ENCODE measurements at places on chromosomes 11 and 22.

GRCh38 chr11:11381471-11382105 lies 28.5 kb upstream of the CSNK2A3 start:
- H3K27ac ChIP-seq: no peak overlapping the region
- H3K4me3 ChIP-seq: no peak overlapping the region
- H3K4me1 ChIP-seq: no peaks in the 10 kb centered on the region

- no peaks in the 10 kb centered on the region for H3K27me3 ChIP-seq
- DNase-seq: peak; percentile 78
- H3K4me3 ChIP-seq: no peak overlapping the region
- H3K4me1 ChIP-seq: no peaks in the 10 kb centered on the region
- H3K36me3 ChIP-seq: no peaks in the 10 kb centered on the region
Measured at GRCh38 chr11:29173660-29174062, 843.2 kb downstream of the KCNA4 start.

- no peaks in the 10 kb centered on the region for H3K27me3 ChIP-seq
- peak; percentile 71 for DNase-seq
- no peaks in the 10 kb centered on the region for H3K36me3 ChIP-seq
Measured at GRCh38 chr22:40898850-40899357, 37.0 kb upstream of the DNAJB7 start.

- H3K27me3 ChIP-seq: no peaks in the 10 kb centered on the region
- H3K4me3 ChIP-seq: no peak overlapping the region
- H3K4me1 ChIP-seq: no peaks in the 10 kb centered on the region
Measured at GRCh38 chr11:63179432-63180041, 35.5 kb upstream of the SLC22A24 start.

- no peak overlapping the region for H3K4me3 ChIP-seq
- H3K27me3 ChIP-seq: no peaks in the 10 kb centered on the region
- DNase-seq: no peak
- peaks cover 11% of the 10 kb centered on the region for H3K4me1 ChIP-seq
Measured at GRCh38 chr22:23774114-23774921, 1.7 kb downstream of the MMP11 start.

- no peak overlapping the region for H3K4me3 ChIP-seq
- no peak overlapping the region for H3K27ac ChIP-seq
- H3K36me3 ChIP-seq: no peaks in the 10 kb centered on the region
- DNase-seq: no peak
Measured at GRCh38 chr22:39655831-39656230, 85.3 kb downstream of the CACNA1I start.

GRCh38 chr11:86256608-86257007 lies 12.1 kb downstream of the EED start:
- peaks cover 5% of the 10 kb centered on the region for H3K36me3 ChIP-seq
- no peak overlapping the region for H3K4me3 ChIP-seq
- no peaks in the 10 kb centered on the region for H3K4me1 ChIP-seq
- no peak overlapping the region for H3K27ac ChIP-seq
- no peaks in the 10 kb centered on the region for H3K27me3 ChIP-seq

DNA sequence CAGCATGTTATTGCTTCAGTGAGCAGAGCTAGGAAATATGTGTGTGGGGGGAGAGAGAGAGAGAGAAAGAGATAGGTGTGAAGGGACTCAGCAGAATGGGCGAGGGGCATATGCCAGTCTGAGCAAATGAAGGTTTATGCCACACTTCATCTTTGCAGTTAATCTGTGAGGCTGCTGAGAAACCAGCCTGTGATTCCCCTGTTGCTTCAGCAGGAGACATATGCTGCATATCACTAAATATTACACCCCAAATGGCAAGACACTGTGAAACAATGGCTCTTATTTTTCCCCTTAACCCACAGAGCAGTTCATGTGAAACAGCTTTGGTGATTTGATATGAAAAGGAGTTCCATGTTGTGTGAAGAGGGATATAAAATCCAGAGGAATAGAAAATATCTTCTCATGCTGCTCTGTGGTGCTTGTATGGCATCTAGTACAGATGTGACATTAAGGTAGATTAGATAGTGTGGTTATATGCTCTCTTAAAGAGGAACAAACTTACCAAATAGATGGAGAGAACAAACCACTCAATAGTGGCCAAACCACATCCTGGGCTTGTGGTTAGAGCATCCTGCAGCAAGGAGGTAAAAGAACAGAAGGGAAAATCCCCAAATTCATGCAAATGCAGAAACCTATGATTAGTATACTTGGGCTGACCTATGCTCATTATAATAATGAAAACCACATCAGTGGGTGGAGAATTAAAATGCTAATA lies 864.2 kb downstream of the FAM181B start:
- no peak overlapping the region for H3K4me3 ChIP-seq
- H3K27ac ChIP-seq: no peak overlapping the region
- H3K27me3 ChIP-seq: no peaks in the 10 kb centered on the region

DNA sequence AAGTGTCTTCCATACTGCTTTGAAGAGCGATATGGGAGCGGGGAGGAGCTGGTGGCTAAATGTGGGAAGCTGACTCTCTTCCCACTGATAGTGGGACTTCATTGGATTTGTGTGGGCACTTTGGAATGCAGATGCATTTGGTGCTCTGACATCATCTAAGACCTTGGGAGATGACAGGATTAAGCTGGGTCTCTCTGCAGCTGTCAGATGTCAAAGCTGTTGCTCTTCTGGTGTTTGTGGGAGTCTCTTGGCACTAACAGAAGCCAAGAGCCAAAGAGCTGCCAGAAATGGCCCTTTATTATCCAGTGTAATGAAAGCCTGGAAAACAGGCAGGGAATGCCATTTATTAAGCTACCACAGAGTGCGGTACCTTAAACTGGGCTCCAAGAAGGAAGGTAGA lies 20.6 kb downstream of the GRAMD1B start:
- no peaks in the 10 kb centered on the region for H3K36me3 ChIP-seq
- H3K27me3 ChIP-seq: no peaks in the 10 kb centered on the region
- no peaks in the 10 kb centered on the region for H3K4me1 ChIP-seq
- no peak overlapping the region for H3K4me3 ChIP-seq
- peak; percentile 87 for DNase-seq
- no peak overlapping the region for H3K27ac ChIP-seq

DNA sequence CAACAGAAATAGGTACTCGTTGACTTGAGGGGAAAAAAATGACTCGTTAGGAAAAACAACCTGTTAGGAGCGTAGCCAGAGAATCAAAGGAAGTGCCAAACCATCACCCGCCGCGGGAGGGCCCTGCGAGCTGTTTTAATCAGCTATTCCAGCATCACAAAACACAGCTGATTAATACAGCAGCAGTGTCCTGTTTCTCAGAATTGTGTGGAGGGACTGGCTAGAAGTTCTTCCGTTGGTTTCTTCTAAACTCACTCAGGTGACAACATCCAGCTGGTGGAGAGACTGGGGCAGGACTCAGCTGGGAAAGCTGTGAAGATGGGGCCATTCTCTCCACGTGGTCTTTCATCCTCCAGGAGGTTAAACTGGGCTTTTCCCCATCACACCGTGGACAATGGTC lies 28.0 kb downstream of the HSPA8 start:
- peaks cover 11% of the 10 kb centered on the region for H3K4me1 ChIP-seq
- H3K4me3 ChIP-seq: no peak overlapping the region
- H3K36me3 ChIP-seq: no peaks in the 10 kb centered on the region
- H3K27me3 ChIP-seq: no peaks in the 10 kb centered on the region

- H3K4me1 ChIP-seq: peaks cover 6% of the 10 kb centered on the region
- H3K27ac ChIP-seq: no peak overlapping the region
- H3K27me3 ChIP-seq: no peaks in the 10 kb centered on the region
- DNase-seq: no peak
Measured at GRCh38 chr11:130778705-130779104, 137.6 kb downstream of the SNX19 start.

DNA sequence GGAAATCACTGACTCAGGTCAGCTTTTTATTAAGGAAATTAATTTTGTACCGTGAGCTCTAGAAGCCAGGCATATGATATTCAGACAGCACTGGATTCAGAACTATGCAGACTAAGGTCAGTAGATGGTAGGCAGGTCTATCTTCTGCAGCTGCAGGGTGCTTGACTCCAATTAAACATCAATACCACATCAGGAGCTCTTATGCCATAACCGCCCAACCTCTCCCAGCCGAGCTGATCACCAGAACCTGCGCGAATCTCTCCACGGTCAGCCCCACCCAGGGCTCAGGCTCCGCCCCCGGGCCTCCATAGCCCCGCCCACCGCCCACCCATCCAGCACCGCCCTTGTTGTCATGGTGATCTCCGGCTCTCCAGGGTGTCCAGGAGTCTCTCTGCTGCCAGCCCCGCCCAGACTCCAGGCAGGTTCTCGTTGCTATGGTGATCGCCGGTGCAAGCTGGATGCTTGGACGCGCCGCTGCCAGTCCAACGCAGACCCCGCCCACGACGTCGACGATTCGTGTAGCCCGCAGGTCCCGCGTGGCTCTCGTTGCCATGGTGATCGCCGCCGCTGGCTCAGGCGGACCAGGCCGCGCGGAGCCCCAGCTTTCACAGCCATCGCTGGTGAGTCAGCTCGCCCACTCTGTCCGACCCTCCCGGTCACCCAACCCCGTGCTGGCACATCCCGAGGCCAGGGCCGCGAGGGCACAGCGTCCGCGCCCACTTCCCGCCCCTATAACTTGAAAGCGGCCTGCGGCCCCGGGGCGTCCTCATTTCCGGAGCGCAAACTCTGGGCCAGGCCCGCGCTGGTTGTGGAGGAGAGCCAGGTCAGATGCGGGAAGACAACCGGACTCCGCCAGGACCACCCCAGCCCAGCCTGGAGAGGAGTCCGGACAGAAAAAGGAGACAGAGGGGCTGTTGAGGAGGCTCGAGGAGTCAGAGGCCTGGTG lies at the start of gene RAB36:
Gene RAB36 (plus strand): TSS at position 546 of the 946 bp plus-strand sequence. CDS start 1,140 bp downstream, outside the sequence.
- no peaks in the 10 kb centered on the region for H3K36me3 ChIP-seq
- peak within 1 kb of the TSS; percentile 22 for H3K4me3 ChIP-seq
- peak; percentile 99 for DNase-seq
- peaks cover 3% of the 10 kb centered on the region for H3K4me1 ChIP-seq
- H3K27ac ChIP-seq: no peak within 1 kb of the TSS

DNA sequence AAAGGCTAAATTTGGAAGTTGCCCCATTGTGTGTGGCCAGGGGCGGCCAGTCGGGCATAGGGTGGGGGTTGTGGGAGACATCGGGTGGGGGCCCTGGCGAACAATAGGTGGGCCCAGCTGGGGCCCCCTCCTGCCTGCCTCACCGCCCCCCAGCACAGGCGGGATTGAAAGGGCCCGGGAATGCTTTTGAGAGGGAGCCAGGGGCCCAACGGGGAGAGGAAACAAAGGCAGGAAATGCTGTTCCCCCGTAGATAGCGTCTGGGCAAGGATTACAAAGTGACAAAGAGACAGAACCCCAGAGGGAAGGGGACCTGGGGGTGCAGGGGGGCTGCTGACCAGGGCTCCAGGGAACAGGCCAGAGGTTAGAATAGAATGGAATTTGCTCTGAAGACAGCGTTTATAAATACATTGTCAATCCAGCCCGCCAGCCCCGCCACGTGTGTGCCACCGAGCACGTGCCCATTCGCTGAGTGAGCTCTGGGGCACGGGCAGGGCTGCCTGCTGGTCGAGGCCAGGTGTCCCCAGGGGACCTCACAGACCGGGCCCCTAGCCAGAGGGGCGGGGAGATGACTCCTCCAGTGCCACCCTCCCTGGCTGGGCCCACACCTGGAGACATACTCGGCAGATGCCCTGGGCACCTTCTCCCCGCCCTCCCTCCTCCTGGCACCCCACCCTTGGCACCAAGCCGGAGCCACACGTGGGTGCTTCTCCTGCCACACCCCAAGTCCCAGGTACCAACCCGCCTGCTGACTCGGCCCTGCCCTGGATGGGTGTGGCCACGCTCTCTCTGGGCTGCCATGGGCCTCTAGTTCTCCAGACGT lies 9.7 kb downstream of the PDGFB start:
- no peak overlapping the region for H3K4me3 ChIP-seq
- peaks cover 66% of the 10 kb centered on the region for H3K4me1 ChIP-seq
- no peaks in the 10 kb centered on the region for H3K27me3 ChIP-seq
- H3K27ac ChIP-seq: peak overlapping the region; percentile 88
- DNase-seq: no peak

DNA sequence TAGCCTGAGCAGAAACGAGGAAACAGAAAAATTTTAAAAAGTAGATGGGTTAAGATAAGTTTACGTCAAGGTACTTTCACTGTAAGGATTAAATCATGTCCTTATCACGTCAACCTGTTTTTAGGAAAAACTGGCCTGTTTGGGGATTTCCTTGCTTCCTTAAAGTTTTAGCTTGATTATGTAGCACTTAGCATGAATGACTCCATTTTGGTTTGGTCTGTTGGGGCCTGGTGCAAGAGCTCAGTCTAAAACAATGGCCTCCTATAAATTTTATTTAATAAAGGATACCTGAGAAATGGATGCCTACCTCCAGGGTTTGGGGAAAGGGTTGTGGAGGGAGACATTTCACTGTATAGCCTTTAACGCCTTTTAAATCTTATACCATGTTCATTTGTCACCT lies 33.2 kb upstream of the CSTF3 start:
- no peaks in the 10 kb centered on the region for H3K4me1 ChIP-seq
- no peak for DNase-seq
- no peak overlapping the region for H3K4me3 ChIP-seq
- no peak overlapping the region for H3K27ac ChIP-seq
- H3K27me3 ChIP-seq: no peaks in the 10 kb centered on the region

GRCh38 chr11:15185021-15185420 lies 70.3 kb downstream of the INSC start:
- H3K36me3 ChIP-seq: no peaks in the 10 kb centered on the region
- no peaks in the 10 kb centered on the region for H3K27me3 ChIP-seq
- no peak for DNase-seq
- no peak overlapping the region for H3K4me3 ChIP-seq

DNA sequence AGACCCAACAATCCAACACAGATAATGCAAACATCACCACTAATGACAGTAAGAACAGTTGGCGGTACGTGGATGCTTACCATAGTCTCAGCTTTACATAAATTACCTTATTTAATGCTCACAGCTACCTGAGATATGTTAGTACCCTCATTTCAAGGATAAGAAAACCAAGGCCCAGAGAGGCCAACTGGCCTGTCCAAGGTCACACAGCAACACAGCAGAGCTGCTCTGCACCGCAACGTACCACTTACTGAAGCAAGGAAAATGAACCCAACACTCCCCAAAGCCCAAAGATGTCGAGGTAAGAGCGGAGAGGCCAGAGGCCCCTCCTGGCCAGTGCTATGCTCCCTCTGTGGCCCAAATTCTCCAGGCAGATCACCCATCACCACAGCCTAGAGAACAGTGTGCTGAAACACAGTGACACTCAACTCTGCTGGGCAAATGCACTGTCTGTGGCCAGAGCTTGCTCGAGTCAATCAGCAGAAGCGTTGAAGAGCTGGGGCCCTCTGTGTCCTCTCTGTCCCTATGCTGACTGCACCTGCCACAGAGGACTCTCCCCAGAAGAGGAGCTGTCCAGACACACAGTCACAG lies 14.0 kb downstream of the SHANK2 start:
- no peaks in the 10 kb centered on the region for H3K4me1 ChIP-seq
- H3K4me3 ChIP-seq: no peak overlapping the region
- no peak for DNase-seq

Measured in cardiac muscle cell (in vitro differentiated cells and primary cell).